ENCODE measurements at places on chromosomes 12 and 14.

DNA sequence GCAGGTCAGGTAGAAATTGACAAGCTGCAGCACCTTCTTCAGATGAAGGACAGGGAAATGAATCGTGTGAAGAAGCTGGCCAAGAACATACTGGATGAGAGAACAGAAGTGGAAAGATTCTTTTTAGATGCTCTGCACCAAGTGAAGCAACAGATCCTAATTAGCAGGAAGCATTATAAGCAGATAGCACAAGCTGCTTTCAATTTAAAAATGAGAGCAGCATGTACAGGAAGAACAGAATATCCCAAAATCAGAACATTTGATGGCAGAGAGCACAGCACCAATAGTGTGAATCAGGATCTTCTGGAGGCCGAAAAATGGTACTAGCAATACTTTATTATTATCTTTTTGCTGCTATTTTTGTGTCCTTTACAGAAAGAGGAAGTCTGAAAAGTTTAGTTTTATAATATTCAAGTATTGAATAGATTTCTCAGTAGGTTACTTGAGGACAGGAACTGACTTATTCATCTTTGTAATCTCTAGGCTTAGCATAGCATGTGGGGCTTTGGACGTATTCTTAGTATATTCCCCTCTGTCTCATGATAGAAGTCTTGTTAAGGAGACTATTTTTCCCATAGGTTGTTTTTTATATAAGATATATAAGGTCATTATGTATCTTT, 30.8 kb downstream of the BBOF1 start:
- no peak for DNase-seq

GRCh38 chr12:6540181-6540877, 6.0 kb downstream of the GAPDH start:
- no peak for DNase-seq

DNA sequence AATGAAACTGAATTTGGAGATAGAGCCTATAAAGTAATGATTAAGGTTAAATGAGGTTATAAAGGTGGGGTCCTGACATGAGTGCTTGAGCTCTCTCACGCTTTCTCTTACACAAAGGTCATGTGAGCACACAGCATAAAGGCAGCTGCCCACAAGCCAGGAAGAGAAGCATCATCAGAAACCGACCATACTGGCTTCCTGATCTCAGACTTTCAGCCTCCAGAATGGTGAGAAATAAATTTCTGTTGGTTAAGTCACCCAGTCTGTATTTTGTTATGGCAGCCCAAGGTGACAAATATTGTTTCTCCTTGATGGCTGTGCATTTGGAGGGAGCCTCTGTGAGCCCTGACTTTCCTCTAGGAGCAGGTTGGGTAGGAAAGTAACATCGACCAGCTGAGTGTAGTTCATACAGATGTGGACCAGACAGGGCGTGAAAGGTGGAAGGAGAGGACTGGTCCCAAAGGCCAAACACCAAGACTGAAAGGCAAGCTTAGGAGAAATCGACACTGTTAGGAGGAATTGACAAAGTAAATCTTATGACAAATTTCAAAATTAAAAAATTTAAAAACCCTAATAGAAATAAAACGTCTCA, 97.6 kb upstream of the SLC38A2 start:
- DNase-seq: no peak

DNA sequence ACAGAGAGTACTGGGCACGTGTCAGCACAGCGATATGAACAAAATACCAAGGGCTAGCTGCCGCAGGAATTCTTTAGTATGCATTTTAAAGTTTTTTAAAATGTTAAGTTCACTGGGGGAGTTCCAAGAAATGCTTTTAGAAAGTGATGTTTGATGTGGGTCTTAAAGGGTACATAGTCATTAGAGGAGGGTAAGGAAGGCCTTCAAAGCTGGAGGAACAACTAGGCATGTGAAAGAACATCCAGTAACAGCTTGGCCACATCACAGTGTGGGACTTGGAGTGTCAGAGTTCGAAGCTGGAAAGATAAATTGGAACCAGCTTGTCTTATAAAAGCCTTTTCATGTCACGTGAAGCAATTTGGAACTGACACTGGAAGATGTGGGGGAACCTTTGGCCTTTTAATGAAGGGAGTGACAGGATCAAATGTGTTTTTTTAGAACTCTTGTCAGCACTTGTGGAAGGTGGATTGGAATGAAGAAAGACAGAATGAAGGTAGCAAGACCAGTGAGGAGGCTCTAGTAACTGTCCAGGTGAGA, 57.7 kb downstream of the WDR20 start:
- no peak for DNase-seq
